Activated CD8-positive, alpha-beta memory T cell treated with anti-CD3 and anti-CD28 coated beads, Interleukin-2, amount 10 ng/mL, durations not matched to agents 7 days and 5 days (primary cell): ENCODE measurements at places on chromosomes 6 and 20.

GRCh38 chr6:33981861-33982260 lies 164.0 kb downstream of the GRM4 start:
- no peak for DNase-seq

GRCh38 chr6:100472674-100473073 lies 8.0 kb upstream of the SIM1 start:
- DNase-seq, result peak; percentile 80

DNA sequence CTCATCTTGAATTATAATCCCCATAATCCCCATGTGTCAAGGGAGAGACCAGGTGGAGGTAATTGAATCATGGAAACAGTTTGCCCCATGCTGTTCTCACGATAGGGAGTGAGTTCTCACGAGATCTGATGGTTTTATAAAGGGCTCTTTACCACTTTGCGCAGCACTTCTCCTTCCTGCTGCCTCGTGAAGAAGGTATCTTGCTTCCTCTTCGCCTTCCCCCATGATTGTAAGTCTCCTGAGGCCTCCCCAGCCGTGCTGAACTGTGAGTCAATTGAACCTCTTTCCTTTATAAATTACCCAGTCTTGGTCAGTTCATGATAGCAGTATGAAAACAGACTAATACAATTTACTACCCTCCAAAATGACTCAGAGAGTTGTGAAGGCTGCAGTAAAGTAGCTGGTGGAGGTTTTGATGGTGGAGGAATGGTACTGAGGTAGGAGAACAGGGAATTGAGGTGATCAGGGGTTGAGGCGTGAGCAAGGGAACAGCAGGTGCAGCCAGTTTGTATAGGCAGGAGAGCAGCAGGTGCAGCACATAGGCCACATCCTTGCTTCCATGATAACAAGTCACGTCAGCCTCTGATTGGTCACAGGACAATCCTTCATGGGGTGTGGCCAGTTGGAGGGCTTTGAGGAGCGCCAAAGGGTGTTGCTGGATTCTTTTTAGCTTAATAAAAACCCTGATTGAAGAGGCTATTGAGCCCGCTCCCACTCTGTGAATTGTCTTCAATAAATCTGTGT lies 150.0 kb downstream of the CDC5L start:
- DNase-seq, result no peak

DNA sequence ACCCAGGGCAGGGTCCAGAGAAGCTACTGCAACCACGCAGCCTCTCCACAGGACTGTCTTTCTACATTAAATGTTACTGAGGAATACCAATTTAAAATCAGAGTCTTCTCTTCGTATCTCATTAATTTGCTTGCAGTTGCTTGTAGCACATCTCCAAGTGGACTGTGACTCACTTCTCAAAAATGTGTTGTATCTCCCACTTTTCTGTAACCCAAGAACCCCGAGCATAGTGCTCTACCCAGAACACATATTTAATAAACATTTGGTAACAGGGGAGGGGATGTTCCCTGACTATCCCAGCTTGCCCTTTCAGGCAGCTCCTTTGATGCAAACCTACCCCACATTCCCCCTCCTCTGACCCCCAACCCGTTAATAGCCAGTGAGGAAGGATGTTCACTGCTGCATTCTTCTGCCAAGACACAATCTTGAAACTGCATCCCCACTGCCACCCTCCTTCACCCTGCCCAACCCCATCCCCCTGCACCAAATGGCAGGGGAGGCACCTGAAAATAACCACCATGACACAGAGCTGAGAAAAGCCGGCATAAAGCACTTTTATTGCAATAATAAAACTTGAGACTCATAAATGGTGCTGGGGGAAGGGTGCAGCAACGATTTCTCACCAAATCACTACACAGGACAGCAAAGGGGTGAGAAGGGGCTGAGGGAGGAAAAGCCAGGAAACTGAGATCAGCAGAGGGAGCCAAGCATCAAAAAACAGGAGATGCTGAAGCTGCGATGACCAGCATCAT lies 24.2 kb downstream of the FKBP1A start:
- DNase-seq, result no peak

DNA sequence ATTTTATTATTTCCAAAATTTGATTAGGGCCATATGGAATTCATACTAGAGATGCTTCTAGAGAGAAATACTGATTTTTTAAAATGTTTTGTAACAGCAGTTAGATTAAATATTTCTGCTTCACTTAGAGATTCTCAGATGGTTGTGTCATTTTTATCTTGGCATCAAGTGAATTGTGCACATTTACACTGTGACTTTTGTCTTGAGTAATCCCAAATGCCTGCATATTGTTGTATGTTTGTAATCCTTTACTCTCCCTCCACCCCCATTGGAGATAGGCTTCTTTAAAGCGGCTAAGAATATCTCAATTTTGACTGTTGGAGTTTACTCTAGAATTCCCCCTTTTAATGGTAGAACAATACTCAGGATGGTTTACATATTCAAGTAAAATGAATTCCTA lies 19.0 kb downstream of the STX16 start:
- DNase-seq, result no peak

DNA sequence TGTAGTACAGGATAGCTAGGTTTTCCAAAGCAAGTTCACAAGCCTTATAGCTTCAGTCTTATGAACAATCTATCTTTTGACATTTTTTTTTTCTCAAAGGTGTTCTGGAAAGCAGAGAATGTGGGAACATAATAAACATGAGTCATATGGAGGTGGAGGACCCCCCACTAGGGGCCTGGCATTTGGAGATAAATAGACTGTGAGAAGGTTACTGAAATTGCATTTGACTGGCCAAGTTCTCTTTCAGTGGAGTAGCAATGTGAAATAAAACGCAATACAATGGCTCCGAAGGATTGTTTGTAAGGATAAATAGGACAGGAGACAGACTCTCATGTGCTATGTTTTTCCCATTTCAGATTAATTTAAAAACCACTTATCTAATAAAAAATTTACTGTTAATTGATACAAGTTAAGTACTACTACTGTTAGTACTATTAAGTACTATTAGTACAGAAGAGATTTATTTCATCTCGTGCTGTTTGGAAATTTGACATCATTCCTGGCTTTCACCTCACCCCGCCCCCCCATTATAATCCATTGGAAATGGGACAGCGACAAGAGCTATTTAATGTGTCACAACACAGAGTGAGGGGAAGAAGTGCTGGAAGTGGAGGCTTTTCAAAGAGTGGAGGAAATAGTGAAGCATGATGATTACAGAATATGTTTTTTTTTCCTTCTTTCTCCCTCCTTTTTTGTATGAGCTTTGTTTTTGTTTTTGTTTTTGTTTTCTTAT lies 122.6 kb upstream of the ID4 start:
- DNase-seq, result no peak

- no peak for DNase-seq
These were observed 49.5 kb upstream of the SLC32A1 start for GRCh38 chr20:38674765-38675133.

- DNase-seq, result no peak
These were observed 258.2 kb downstream of the TBC1D32 start for GRCh38 chr6:121076119-121076518.

DNA sequence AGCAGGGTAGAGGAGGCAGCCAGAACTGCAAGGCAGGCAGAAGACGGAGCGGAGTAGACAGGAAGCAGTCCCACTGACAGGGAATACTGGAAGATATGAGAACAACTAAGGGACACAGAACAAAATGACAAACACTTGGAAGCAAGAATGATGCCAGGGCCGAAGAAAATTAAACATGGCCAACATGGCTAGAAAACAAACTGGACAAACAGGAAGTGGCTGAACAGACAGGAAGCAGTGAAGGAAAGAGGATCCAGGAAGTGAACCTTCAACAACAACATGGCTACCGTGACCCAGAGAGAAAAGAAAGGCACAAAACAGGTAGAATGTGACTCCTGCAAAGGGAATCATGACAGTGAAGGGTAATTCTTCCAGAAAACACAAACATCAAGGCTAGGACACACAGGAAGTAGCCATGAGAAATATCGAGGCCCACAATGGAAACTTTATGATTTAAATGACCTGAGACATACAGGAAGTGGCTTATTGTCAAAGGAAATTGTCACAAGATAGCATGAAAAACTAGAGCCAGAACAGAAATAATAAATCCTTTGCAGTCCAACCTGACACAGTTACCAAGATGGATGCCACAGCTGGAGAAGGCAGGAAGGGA lies 9.1 kb downstream of the COL11A2 start:
- DNase-seq, result no peak
